ENCODE measurements at places on chromosomes 7 and 10.

DNA sequence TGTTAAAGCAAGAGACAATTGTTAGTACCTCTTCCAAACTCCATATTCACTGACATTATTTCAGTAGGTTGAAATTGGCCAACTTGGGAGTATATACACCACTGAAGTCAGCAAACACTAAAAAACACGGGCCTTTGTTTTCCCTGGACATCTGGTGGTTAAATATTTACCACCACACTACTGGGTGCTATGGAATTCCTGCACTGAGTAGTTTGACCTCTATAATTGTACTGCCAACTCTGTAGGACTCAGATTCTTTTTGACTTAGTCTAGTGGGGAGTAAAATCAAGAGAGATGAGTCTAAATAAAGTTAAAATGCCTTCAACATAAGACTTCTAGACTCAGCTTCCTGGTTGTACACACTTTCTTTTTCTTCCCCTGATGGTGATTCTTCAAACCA is 41.3 kb upstream of the TES start:
- no peak for DNase-seq

- no peak for DNase-seq
Observed at GRCh38 chr7:133977409-133978274, 149.5 kb upstream of the LRGUK start.

DNA sequence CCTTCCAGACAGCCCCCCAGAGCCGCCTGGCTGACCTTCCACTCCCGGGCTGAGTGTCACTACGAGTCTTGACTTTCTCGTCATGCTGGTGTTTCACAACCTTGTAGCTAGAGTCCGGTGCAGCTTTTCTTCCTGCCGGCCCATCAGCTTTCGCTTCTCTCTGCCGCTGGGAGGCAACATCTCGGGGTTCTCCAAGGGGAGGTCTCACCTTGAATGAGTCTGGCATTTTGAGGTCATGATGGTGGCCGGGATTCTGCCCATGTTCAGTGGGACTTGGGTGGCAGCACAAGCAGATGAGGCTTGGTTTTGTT is 285.2 kb downstream of the CAMK1D start:
- DNase-seq, result no peak

- no peak for DNase-seq
Observed at GRCh38 chr10:59997827-59998525, 91.6 kb upstream of the CCDC6 start.

GRCh38 chr7:77747718-77748117 is 50.5 kb downstream of the TMEM60 start:
- DNase-seq, result no peak

DNA sequence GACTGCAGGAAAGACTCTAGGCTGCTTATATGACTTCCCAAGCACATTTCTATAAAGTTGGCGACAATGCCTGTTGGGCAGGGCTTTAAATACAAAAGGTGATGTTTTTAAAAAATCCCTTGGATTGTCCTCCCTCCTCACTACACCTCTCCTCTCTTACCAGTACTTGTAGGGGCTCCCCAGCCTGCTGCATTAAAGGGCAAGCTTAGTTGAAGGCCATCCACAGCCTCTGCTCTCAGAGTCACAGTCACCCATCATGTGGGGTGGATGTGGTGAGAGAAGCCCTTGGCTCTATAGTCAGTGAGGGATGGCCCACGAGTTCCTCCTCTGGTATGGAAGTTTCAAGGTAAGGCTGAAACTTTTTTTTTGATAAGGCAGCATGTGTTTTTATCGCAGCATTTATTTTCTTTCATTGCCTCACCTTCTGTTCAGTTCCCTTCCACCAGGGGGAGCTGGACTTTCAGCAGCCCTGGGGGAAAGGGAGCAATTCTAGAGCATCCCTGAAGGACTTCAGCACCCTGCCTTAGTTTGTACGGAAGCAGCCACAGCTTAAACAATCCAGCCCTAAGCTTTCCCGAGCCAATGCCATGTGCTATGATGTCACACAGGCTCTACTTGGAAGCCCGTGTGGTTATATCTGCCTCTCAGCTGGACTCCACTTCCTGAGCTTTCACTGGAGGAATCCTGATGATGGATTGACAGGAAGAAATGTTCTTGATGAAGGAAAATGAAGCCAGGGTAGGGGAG is 131.9 kb downstream of the CALCR start:
- peak; percentile 53 for DNase-seq

DNA sequence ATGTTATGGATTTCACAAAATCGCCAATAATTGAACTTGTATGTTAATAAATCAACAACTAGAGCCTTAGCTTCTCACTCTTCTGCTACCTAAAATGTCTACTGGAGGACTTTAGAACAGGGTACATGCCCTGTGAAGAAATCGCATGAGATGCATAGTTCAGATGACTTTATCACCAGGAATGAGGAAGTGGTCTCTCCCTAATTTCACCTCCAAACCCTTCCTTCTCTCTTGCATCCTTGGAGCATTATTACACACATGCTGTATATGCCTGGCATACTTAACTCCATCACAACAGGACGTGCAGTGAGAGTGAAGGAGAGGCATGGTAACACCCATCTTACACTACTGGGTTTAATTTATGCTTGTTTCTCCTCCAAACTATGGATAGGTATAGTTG is 27.8 kb downstream of the RHEB start:
- no peak for DNase-seq

GRCh38 chr7:32357535-32358277 is 132.5 kb downstream of the LSM5 start:
- DNase-seq, result no peak

- no peak for DNase-seq
Observed at GRCh38 chr10:99843310-99843709, 60.9 kb downstream of the ABCC2 start.

DNA sequence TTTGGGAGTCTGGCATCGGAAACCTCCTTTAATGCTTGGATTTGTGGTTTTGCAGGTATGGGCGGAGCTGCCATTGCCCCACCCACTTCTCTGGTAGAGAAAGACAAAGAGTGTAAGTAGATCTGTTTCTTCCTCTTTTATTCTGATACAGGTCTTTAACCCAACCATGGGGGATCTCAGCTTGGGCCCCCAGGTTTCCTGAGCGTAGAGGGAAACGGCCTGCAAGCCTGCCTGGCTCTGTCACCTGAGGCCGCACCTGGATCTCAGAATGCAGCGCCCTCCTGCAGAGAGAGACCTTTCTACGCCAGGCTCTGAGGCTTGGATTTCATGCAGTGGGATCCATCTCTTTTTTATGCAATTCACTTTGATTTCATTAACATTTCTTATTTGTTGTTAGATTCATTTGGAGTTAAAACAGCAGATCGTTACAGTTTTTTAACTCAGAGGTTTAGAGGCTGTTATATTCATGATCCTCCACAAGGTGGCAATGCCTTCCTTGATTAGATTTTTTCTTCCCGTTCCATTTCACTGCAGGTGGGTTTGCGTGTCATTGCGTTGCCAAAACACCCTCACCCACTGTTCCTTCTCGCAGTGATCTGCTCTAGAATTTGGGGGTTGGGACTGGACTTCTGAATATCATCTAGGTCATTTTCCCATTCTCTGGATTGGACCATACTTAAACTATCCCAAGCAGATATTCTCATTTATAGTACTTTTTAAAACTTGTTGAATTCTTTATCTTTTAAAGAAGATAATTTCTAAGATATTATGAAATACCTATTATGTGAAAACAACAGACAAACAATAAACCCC is 20.0 kb downstream of the RBM17 start:
- no peak for DNase-seq

DNA sequence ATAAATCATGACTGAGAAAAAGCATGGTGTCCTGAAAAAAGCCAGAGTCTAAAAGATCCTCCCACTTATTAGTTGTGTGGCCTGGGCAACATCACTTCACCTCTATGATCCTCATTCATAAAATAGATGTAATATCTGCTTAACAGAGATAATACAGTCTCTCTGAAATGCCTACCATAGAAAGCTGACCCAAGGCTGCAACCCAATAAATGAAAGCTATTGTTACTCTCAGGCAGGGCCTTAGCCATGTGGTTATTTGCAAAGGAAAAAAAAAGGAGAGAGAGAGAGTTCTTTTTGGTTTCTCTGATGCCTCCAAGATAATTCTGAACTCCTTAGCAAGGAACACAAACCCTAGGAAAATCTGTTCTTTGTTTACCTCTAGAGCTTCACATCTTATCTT is 7.9 kb downstream of the FAM13C start:
- no peak for DNase-seq

GRCh38 chr7:147563669-147564068 is 1026.9 kb upstream of the C7orf33 start:
- no peak for DNase-seq

GRCh38 chr10:62373995-62374861 is at the start of gene ZNF365:
TSS of gene ZNF365 (plus strand) at chr10:62374369. CDS start at chr10:62376194, 1,825 bp downstream.
- DNase-seq, result peak; percentile 79

DNA sequence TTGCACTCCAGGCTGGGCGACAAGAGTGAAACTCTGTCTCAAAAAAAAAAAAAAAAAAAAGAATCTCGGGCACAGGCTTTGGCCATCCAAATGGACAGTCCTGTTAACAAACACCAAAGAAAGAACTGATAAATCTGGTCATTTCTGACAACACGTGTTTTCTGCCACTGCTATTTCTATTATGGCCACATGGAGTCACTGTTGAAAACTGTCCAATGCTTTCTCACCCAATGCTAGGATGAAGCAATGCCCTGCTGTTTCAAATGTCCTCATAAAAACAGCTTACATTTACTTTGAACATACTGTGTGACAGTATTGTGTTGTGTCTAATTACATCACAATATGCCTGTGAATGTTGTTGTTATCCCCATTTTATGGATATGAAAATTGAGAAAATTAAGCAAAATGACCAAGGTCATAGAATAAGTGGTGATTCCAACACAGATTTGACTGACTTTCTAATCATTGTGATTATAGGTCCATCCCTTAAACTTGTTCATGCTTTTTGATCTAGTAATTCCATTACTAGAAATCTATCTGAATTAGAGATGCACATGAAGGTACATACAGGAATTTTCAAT is 19.9 kb upstream of the MAP3K8 start:
- DNase-seq, result no peak
